Activated CD8-positive, alpha-beta memory T cell treated with anti-CD3 and anti-CD28 coated beads for 48 hours (primary cell): ENCODE measurements at places on chromosomes 2 and 18.

DNA sequence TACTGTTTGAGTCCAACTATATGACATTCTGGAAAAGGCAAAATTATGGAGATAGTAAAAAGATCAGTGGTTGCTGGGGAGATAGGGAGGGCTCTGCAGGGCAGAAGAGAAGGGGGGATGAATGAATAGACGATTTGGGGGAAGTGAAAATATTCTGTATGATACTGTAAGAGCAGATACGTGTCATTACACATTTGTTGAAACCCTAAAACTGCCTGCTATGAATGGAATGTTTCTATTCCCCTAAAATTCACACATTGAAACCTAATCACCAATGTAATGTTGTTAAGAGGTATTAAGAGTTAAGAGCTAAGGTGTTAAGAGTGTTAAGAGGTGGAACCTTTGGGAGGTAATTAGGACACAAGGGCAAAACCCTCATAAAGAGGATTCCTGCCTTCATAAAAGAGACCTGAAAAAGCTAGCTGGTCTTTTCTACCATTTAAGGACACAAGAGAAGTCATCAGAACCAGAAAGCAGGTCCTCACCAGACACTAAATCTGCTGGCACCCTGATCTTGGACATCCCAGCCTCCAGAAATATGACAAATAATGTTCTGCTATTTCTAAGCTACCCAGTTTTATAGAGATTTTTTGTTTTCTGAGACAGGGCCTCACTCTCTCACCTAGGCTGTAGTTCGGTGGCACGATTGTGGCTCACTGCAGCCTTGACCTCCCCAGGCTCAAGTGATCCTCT, 76.2 kb downstream of the ATAD2B start:
- DNase-seq = no peak

DNA sequence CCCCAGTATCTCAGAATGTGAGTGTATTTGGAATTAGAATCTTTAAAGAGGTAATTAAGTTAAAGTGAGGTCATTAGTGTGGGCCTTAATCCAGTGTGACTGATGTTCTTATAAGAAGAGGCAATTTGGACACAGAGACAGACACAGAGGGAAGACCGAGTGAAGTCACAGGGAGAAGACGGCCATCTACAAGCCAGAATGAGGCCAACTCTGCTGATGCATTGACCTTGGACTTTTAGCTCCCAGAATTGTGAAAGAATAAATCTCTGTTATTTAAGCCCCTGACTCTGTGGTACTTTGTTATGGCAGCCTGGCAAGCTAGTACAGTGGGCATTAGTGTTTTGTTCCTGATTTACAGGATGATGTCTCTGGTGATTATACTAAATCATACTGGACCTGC, 64.6 kb downstream of the LTBP1 start:
- DNase-seq = no peak

DNA sequence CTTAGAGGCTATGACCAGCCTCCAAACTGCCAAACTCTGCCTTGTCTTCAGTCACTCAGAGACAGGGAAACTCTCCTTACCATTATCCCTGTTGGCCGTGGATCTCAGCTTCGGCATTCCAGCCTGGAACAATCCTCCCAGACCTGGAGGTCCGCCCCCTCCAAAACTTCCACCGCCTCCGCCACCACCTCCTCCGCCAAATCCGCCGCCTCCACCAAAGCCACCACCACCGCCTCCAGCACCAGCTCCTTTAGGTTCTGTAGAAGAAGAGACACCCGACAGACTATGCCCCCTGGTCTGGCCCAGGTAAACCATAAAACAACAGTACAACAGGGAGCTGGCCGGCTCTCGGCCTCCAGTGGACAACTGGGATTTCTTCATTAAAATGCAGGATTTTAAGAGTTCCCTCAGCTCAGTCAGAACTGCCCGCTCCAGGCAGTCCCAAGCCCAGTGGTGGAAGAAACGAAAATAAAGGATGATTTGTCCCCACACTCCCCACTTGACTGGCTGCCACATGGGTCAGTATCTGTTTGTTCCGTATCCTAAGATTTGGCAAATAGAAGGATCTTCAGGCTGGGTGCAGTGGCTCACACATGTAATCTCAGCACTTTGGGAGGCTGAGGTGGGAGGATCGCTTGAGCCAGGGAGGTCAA, 22.4 kb downstream of the WIPF1 start:
- no peak for DNase-seq

- no peak for DNase-seq
Measured at GRCh38 chr2:156630579-156631337, 194.6 kb downstream of the GPD2 start.

DNA sequence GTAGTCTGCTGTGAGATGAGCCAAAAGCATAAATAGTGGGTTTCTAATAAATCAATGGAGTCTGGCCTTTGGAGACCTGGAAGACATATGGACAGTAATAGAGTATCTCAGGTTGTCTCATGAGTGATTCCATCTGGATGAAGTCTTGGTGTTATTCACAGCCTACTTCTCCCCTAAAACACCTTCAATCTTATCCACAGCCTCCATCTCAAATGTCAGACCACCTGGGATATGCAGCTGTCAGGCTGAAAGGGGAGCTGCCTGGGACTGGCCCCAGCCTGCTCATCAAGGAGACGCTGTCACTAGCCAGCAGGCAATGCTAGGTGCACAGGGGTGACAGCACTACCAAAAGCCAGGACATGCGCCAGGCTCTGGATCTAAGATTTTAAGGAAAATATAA, 684.0 kb upstream of the ZEB2 start:
- no peak for DNase-seq

DNA sequence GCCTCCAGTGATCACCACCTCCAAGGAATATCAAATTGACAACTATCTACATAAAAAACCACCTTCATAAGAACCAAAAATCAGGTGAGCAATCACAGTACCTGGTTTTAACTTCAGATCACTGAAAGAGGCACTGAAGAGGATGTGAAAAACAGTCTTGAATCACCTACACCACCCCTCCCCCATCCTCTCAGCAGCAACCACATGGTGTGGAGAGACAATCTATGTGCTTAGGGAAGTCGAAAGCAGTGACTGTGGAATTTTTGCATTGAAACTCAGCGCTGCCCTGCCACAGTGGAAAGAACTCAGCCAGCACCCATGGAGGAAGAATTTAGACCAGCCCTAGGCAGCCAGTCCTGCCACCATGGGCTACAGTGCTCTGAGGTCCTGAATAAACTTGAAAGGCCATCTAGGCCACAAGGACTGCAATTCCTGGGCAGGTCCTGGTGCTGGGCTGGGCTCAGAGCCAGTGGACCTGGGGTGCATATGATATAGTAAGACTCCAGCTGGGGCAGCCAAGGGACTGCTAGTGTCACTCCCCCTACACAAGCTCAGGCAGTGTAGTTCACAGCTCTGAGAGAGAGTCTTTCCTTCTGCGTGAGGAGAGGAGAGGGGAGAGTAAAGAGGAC, 75.6 kb downstream of the ATL2 start:
- no peak for DNase-seq

DNA sequence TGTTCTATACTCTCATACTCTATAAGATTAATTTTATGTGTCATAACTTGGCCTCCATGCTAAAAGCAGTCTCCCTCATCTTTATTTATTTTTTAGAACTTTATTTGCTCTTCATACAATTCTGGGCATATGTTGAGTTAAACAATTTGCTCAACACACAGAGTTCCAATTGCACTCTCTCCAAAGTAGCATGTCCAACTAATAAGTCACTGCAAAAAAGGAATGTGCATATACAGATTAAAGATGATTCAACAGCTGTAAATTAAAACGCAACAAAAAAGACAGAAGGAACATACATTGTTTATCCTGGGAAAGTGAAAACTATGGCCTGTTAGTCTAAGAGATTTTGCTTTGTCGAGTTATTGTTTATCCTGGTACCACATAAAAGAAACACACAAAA, 277.7 kb upstream of the ACVR2A start:
- DNase-seq = no peak

GRCh38 chr2:135485441-135485840, 45.6 kb downstream of the ZRANB3 start:
- no peak for DNase-seq

- DNase-seq = no peak
Measured at GRCh38 chr2:170360546-170361089, 182.7 kb downstream of the MYO3B start.

GRCh38 chr18:80227472-80227871, 19.8 kb downstream of the PARD6G start:
- DNase-seq = no peak

DNA sequence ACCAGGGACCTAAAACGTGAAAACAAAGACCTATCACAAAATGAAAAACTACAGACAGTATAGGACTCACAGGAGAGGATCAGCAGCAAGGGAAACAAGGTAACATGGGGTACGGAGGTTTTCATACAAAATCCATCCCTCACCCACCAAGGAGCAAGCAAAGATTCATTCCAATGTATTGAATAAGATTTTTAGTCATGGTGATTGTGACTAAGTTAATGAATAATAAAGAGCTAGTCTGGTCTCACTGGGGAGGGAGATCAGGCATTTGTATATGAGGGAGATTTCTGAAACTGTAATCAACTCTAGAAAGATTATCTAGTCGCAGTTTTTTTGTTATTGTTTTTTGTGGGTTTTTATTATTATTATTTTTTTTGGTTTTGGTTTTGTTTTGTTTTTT, 336.5 kb upstream of the MMADHC start:
- no peak for DNase-seq

DNA sequence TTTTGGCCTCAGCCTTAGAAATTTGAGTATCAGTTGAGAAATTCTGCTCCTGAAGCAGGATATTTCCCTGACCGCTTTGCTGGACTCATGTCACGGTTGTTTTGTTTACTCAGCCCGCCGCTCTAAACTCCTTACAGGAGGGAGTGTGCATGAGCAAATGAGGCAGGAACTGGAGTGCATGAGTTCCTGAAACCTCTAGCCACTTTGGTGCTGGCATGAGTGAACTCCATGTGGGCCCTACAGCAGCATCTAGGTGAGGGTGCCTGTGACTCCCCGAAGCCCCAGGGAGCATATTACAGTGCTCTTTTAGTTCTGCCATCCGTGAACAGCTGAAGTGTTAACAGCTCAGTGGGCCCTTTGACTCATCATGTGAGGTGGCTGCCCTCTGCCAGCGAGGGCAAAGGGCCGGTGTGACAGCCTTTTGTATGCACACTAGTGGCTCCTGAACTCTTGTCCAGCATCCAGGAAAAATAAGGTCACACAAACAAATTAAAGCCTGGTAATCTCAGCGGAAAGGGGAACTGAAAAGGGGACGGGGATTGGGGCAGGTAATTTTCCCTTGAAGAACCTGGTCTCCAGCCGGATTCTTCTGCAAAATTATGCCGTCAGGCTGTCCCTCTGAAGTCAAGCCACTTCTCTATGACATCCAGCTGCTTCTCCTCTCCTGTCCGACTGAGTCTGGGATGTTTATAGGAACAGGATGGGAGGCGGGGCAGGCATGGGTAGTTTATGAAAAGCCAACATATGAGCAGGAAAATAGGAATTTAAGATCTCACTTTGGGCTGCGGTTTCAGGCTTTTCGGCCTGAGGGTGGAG, 1668.7 kb downstream of the SUCLG1 start:
- no peak for DNase-seq

DNA sequence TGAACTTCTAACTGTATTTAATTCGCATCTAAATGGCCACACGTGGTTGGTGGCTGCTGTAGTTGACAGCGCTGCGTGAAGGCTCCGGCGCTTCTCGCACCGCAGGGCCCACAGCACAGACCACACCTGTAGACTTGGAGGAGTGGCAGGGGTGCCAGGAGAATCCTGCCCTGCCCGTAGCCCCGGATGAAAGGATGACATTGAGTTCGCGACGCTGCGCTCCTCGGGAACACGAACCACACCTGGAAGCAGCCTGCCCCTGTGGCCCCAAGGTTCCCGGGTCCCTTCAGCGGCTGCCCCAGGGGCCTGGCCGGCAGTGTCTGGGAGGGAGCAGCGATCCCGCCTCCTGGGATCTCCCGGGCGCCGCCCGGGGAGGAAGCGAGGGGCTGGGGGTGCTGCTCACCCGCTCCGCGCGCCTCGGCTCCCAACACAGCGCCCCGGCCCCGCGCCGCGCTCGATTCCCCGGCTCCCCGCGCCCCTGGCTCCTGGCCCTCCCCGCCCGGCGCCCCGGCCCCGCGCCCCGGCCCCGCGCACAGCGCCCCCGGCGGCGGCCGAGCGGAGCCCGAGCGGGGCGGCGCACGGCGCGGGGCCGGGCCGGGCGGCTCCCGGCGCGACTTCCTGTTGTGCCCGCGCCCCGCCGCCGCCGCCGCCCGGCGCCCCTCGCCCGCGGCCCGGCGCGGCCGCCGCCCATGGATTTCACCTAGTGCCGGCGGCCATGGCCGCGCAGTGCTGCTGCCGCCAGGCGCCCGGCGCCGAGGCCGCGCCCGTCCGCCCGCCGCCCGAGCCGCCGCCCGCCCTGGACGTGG, at the start of gene RNPEPL1:
RNPEPL1 (plus strand) TSS at position 613 of the 806 bp plus-strand sequence; CDS start at position 716, 103 bp downstream.
- no peak for DNase-seq

- no peak for DNase-seq
Measured at GRCh38 chr2:108935271-108935741, 53.7 kb downstream of the EDAR start.

GRCh38 chr2:127398239-127398590, 10.4 kb upstream of the MAP3K2 start:
- no peak for DNase-seq

- DNase-seq = no peak
Measured at GRCh38 chr2:190891889-190892288, 11.3 kb downstream of the GLS start.

GRCh38 chr2:238644095-238645081, 203.5 kb upstream of the TWIST2 start:
- DNase-seq = no peak

- DNase-seq = no peak
Measured at GRCh38 chr18:45562567-45563479, 52.5 kb upstream of the SLC14A2 start.

- no peak for DNase-seq
Measured at GRCh38 chr2:121831841-121832240, 76.4 kb downstream of the TSN start.

GRCh38 chr2:148273158-148273691, 252.3 kb downstream of the MBD5 start:
- no peak for DNase-seq

DNA sequence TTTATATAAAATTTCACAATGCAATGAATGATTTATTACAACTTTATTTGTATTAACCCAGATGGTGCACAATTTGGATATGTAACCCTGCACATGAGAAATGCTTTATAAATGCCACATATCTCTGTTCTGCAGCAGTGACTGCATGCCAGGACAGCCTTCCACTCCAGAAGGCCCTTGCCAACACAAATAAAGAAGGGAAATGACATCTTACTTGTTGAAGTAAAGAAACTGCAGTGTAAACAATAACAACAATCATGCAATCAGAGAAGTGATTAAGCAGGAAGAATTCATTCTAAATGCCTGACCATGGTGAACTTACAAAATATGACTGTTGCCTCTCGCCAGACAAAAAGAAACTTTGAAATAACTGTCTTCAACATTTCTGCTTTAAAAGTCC, 129.9 kb upstream of the CHST9 start:
- no peak for DNase-seq

GRCh38 chr2:169964740-169965139, 137.5 kb downstream of the UBR3 start:
- no peak for DNase-seq

DNA sequence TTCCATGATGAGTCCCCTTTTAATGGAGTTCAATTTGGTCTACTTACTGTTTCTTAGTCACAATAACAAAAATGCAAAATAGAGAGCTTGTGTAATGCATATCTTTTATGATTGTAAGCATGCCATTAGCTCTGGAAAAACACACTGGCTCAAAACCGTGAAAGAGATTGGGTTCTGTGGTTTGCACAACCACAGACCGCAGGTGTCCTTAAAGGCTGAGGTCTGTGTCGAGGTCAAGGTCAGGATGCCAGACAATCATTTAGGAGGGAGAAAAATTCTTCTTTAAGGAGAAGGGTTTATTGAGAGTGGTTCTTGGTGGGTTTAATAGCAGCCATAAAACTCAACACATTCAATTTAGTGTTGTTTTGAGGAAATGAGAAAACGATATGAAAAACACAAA, 487.2 kb downstream of the GALR1 start:
- DNase-seq = no peak
